ENCODE measurements at places on chromosomes 5 and 9.

DNA sequence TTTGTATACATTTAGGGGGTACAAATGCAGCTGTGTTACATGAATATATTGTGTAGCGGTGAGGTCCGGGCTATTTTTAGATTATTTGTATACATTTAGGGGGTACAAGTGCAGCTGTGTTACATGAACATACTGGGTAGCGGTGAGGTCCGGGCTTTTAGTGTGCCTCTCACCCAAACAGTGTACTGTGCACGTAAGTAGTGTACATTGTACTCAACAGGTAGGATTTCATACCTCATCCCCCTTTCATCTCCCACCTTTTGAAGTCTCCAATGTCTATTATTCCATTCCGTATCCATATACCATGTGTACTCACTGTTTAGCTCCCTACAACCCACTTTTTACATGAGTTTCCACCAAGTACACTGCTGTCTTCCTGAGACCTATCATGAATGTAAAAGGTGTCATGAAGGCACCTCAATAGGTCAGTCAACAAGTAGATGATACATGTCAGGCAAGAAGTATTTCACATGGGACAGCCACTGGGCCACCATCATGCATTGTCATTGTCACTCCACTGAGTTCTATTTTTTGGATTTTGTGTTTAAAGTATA lies 27.7 kb downstream of the SKP1 start:
- DNase-seq, result no peak

- no peak for DNase-seq
These were observed 348.5 kb downstream of the TMEM232 start for GRCh38 chr5:110377943-110378342.

GRCh38 chr5:171676286-171676944 lies 109.2 kb upstream of the SMIM23 start:
- no peak for DNase-seq

DNA sequence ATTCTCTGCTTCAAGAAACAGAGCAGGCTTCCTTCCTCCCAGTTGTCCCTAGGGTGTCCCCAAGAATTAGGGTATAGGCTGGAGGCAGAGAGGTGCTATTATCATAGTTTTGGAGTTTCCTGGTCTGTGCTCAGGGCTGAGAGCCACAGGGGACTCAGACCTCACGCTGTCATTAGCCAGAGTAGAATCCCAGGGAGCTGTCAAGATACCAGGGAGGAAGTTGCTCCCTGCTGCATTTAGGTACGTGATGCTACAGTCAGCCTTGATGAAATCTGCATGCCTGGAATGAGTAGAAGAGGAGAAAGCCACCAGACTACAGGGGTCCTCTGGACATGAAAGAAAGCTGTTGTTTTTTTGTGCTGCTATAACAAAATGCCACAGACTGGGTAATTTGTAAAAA lies 273.2 kb downstream of the SH3GL2 start:
- DNase-seq, result no peak

GRCh38 chr9:113616116-113616515 lies 152.6 kb downstream of the RGS3 start:
- DNase-seq, result no peak

- DNase-seq, result no peak
These were observed 184.8 kb downstream of the KIAA0825 start for GRCh38 chr5:94433397-94434163.

- DNase-seq, result no peak
These were observed 310.2 kb downstream of the CTNND2 start for GRCh38 chr5:11594021-11594420.

- DNase-seq, result no peak
These were observed 27.4 kb downstream of the PPP2R2B start for GRCh38 chr5:146851133-146851532.

- DNase-seq, result no peak
These were observed 22.3 kb upstream of the ALDH1B1 start for GRCh38 chr9:38370176-38370575.

DNA sequence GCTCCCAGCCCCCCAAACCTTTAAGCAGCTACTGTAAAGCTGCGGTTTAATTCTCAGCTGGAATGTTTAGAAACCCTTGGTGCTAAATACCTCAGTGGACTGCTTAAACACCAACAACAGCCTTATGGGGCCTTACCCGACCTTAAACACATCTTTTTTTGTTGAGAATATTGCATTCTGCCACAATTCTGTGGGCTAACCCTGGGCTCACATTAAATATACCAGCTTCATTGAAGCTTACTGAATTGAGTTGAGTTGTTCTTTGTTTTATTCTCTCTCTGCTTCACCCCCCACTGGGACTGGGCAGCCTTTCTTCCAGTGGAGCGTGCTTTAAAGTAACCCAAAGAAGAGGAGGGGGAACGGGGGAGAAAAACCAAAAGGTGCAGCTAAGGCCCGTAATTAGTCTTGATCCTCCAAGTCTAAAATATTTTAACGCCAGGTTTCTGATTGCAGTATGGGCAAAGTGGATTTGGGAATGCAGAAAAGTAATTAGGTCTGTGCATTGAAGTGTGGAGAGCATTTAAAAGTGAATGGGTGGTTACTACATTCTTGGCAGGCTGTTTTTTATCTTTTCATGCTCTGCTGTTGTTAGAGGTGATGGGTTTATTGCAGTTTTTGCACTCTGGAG lies 281.2 kb downstream of the NR2F1-AS1 start:
- DNase-seq, result no peak

- DNase-seq, result no peak
These were observed 971.5 kb downstream of the EFNA5 start for GRCh38 chr5:106699198-106699597.

DNA sequence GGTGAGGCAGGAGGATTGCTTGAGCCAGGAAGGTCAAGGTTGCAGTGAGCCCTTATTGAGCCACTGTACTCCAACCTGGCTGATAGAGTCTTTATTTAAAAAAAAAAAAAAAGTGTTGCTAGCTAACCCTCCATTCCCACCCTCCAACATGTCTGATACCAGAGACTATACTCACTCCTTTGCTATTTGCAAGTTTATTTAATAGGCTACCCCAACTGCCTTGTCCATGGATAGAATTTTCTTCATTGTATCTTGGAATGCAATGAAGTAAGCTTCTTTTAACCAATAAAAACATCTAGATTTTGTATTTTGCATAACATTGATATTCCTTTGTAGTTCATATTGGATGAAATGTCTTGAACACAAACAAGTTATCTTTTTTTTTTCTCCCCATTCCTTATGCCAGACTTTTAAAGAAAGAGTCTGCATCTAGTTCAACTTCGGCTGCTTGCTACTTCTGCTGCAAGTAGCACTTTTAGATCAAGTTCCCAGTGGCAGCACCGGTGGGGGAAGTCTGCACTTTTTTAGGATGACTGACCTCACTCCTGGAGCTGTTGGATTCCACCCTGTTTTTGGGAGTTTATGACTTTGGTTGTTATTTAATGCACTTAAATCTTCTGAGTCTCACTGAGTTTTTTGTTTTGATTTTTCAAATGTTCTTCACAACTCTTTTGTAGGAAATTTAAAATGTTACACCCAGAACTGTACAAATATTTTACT lies 112.5 kb downstream of the UHRF2 start:
- no peak for DNase-seq

GRCh38 chr9:92543972-92544371 lies 8.2 kb upstream of the ECM2 start:
- DNase-seq, result no peak

GRCh38 chr5:64788156-64788555 lies 19.4 kb downstream of the CWC27 start:
- no peak for DNase-seq

DNA sequence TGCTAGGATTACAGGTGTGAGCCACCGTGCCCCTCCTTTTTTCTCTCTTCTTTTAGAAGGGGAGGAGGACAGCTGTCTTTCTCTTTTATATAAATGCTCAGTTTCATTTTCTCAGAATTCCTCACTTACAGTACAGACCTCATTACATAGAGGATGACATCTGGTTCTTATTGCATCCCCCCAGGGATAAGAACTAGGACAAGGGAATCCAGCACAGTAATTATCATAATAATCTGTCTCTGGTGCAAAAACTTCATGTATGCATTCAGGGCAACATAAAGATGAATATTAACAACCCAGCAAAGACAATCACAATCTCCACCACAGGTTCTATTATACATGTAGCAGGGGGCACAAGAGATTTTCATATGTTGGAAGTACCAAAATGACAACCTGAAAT lies 5.1 kb downstream of the SPZ1 start:
- DNase-seq, result no peak

DNA sequence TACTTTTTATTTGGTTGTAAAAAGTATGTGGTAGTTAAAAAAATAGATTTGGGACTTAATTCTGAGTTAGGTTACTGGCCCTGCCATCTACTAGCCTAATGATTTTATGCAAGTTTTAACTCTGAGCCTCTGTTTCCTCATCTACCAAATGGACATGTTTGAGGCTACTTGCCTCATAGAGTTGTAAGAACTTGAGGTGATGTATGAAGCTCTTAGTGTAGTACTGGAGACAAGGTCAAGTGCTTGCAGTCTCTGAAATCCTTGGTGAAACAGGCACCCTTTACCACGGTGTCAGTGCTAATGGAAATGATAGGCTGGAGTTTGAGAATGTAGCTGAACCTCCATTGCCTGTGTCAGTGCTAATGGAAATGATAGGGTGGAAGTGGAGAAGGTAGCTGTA lies 15.3 kb downstream of the GPR107 start:
- DNase-seq, result no peak

- no peak for DNase-seq
These were observed 292.7 kb upstream of the RASA1 start for GRCh38 chr5:86974955-86975354.

GRCh38 chr9:134205672-134206310 lies 41.4 kb upstream of the RNU6ATAC start:
- no peak for DNase-seq

DNA sequence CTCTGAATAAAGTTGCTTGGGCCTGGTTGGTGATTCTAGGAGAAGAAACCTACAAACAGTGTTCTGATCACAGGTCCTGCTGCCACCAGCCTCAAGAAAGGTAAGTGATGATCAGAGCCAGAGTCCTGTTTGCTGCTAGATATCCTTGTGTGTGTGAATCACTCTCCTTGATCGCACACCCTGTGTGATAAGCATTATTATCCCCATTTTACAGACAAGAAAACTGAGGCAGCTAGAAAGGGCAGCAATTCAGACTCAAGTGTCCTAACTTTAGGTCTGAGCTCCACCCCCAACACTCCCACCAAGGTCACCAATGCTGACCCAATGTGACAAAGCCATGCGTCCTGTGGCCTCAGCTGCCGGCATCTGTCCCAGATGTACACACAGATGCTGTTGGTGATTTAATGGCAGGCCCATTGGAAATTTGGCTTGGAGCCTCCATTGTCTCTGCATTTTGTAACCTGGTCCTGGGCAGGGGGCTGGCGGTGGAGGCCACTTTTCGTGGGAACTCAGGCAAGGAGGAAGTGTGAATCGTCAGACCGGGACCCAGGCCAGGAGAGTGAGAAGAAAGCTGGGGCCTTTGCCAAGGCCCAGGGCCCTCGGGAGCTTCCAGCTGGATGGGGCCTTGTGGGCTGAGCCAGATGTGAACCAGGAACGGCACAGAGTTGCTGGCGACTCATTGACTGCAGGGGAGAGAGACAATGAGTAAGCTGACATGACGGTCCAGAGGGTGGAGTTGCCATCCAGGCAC lies 29.8 kb upstream of the GGTA1 start:
- no peak for DNase-seq

DNA sequence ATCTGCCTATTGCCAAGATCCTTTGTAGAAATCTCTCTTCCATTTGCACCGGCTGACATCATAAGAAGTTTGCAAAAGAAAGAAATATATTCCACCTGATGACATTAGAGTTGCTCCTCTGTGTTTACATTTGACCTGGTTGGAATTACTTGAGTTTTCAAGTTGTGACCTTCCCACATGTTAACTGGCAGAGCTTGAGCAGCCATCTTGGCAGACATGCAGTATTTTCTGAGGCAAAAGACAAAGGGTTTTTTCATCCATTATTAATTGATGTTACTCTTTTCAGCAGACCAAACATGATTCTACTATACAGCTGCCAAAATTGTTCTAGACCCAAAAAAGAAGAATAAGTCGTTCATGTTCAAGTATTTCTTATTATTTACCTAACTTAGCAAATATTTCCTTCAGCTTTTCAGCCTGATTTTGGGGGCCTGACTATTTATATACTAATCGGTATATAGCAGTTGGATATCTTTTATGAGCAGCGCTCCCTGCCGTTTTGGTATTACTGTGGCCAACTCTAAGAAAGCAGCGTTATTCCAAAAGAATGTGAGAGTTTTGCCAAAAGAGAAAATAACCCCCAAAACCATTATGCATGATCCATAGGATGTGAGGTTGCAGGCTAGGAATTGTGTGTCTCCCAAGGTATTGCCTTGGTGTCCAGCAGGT lies 212.9 kb downstream of the PBX3 start:
- DNase-seq, result no peak

GRCh38 chr9:36063804-36064447 lies 27.2 kb downstream of the RECK start:
- no peak for DNase-seq

GRCh38 chr5:2750026-2750757 lies 1.3 kb downstream of the IRX2 start:
- no peak for DNase-seq

- no peak for DNase-seq
These were observed 24.9 kb downstream of the VAV2 start for GRCh38 chr9:133967024-133967741.

DNA sequence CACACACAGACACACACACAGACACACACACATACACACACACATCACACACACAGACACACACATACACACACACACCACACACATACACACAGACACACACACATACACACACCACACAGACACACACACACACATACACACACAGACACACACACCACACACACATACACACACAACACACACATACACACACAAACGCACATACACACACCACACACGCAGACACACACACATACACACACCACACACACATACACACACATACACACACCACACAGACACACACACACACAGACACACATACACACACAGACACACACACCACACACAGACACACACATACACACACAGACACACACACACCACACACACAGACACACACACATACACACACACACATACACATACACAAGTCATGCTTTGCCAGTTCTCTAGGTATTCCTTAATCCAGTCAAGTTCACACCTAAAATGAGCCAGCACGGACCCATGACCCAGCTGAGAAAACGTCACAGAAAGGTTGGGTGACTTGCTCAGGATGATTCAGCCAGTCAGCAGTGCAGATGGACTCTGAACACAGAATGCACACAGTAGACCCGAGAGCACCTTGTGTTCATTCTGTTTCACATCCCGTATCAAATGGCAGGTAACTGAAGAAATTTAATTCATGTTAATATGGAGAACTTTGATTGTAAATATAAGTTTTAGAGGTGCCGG lies 746.4 kb downstream of the MTRR start:
- no peak for DNase-seq

GRCh38 chr5:59543821-59544442 lies 349.6 kb downstream of the PDE4D start:
- DNase-seq, result no peak

- DNase-seq, result no peak
These were observed 21.6 kb upstream of the C5orf46 start for GRCh38 chr5:147927901-147928300.

Measured in GM12891 (cell line).